ENCODE measurements at places on chromosomes 6 and 20. TPM values are rescaled to one million over a fixed set of nuclear protein-coding genes. Genes with fewer than 3 reads are reported as not detected.

Gene HLA-DOB
- total RNA-seq = 6.1 TPM

Gene HDGFL1
- total RNA-seq = not detected

Gene PERP
- total RNA-seq = 48.1 TPM

Gene RAET1L
- total RNA-seq = 3.3 TPM

Gene RAET1E
- total RNA-seq = 1.0 TPM

Gene CPXM1
- 5.2 TPM for total RNA-seq

Gene DST
- 259 TPM for total RNA-seq

Gene TMEM244
- not detected for total RNA-seq

Gene HSF2
- 9.5 TPM for total RNA-seq

Gene APOM
- 4.6 TPM for total RNA-seq

Gene MLN
- total RNA-seq = not detected

Gene TGM3
- 0.13 TPM for total RNA-seq

DNA sequence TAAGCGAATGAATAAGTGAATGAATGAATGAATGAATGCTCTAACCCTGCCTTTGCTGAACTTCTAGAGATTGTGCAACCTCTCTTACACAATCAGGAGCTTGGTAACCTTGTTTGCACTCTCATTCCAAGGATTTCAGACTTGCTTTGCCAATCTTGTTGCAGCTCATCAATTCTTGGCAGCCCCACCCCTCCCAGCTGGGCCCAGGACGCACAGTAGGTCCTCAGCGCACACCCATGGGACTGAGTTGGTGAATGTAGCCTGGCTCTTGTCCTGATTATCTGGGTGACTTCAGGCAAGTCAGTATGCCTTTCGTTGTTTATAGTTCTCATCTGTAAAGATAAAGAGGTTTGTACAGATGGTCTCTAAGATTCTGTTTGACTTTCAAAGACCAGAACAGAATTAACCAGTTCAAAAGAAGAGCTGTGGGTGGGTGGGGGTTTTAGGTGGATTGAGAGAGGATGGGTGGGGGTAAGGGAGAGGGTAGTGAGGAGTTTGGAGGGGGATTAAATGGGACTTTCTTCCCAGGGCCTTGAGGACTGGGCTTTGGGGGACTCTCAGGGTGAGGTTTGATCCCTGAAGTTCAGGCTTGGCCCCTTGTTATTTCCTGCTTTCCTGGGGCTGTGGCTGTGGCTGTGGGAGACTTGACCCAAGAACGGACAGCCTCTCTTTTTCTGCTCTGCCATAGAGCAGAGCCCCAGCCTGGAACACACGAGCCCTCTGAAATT is 33.2 kb downstream of the VEGFA start:
- peak overlapping the region; percentile 38 for H3K27ac ChIP-seq
- H3K4me3 ChIP-seq = no peak overlapping the region
- H3K36me3 ChIP-seq = no peaks in the 10 kb centered on the region
- H3K27me3 ChIP-seq = no peaks in the 10 kb centered on the region
- no peaks in the 10 kb centered on the region for H3K4me1 ChIP-seq

GRCh38 chr6:45854149-45854742 is 161.4 kb downstream of the CLIC5 start:
- no peak overlapping the region for H3K27ac ChIP-seq
- no peaks in the 10 kb centered on the region for H3K27me3 ChIP-seq
- H3K4me3 ChIP-seq = no peak overlapping the region
- H3K36me3 ChIP-seq = no peaks in the 10 kb centered on the region
- DNase-seq = no peak

GRCh38 chr20:46330072-46330763 is 21.9 kb upstream of the CDH22 start:
- H3K4me1 ChIP-seq = no peaks in the 10 kb centered on the region
- no peak for DNase-seq
- no peak overlapping the region for H3K27ac ChIP-seq
- H3K27me3 ChIP-seq = no peaks in the 10 kb centered on the region
- no peak overlapping the region for H3K4me3 ChIP-seq
- no peaks in the 10 kb centered on the region for H3K36me3 ChIP-seq

DNA sequence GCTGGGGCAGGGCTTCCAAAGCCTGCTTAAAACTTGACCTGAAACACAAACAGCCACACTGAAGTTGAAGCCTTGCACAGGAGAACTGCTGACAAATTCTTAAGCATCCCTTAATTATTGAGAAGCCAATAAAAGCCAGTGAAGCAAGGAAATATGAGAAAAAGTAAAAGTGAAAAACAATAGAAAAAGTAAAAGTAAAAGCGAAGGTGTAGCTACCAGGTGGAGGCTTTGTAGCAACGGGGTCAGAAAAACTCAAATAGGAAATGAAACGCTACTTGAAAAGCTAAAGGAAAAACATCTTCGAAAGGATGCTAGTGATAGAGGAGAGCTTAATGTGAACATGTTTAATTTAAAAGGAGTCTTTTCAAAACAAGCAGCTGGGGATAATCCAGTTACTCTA is 97.4 kb downstream of the IRF4 start:
- H3K4me1 ChIP-seq = no peaks in the 10 kb centered on the region
- H3K27me3 ChIP-seq = no peaks in the 10 kb centered on the region
- H3K36me3 ChIP-seq = peaks cover 5% of the 10 kb centered on the region
- no peak for DNase-seq
- no peak overlapping the region for H3K4me3 ChIP-seq

- H3K27me3 ChIP-seq = no peaks in the 10 kb centered on the region
- peak; percentile 53 for DNase-seq
- H3K36me3 ChIP-seq = no peaks in the 10 kb centered on the region
- H3K4me1 ChIP-seq = no peaks in the 10 kb centered on the region
- H3K27ac ChIP-seq = no peak overlapping the region
These were observed 79.5 kb upstream of the ISM1 start for GRCh38 chr20:13141546-13141945.

- no peak for DNase-seq
- H3K27me3 ChIP-seq = no peaks in the 10 kb centered on the region
- H3K27ac ChIP-seq = no peak overlapping the region
- no peaks in the 10 kb centered on the region for H3K36me3 ChIP-seq
- H3K4me1 ChIP-seq = peaks cover under 1% of the 10 kb centered on the region
- no peak overlapping the region for H3K4me3 ChIP-seq
These were observed 54.9 kb downstream of the TSHZ2 start for GRCh38 chr20:53027089-53027488.

DNA sequence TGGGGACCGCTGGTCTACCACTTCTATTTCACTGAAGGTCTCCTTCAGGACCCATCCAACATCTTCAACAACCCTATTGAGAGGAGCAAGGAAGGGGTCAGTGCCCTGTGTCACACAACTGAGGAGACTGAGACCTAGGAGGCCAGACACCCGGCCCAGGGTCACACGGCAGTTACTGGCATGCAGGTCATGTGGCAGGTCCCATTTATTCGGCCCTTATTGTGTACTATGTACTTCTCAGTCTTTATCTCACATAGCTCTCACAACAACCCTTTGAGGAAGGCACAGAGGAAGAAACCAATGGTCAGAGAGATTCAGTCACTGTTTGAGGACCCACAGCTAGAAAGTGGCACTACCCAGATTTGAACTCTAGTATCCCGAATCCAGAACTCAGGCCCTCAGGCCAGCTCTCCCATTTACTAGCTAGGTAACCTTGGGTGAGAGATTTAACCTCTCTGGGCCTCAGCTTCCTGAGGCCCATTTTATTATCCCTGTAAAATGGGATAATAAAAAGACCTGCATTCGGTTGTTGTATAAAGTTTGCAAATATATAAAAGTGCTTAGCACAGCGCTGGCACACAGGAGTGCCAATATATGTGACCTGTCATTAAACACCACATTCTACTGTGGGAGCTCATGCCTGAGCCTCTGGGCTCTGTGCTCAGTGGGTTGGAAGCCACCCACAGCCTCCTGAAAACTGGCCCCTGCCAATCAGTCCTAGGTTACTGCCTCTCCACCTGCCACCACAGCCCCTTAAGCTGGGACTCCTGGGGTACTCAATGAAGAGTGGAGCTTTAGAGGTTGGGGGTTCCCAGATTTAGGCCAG is 15.8 kb downstream of the TFEB start:
- H3K27me3 ChIP-seq = no peaks in the 10 kb centered on the region
- H3K27ac ChIP-seq = peak overlapping the region; percentile 23
- H3K4me1 ChIP-seq = peaks cover 49% of the 10 kb centered on the region
- no peaks in the 10 kb centered on the region for H3K36me3 ChIP-seq
- peak; percentile 17 for DNase-seq

DNA sequence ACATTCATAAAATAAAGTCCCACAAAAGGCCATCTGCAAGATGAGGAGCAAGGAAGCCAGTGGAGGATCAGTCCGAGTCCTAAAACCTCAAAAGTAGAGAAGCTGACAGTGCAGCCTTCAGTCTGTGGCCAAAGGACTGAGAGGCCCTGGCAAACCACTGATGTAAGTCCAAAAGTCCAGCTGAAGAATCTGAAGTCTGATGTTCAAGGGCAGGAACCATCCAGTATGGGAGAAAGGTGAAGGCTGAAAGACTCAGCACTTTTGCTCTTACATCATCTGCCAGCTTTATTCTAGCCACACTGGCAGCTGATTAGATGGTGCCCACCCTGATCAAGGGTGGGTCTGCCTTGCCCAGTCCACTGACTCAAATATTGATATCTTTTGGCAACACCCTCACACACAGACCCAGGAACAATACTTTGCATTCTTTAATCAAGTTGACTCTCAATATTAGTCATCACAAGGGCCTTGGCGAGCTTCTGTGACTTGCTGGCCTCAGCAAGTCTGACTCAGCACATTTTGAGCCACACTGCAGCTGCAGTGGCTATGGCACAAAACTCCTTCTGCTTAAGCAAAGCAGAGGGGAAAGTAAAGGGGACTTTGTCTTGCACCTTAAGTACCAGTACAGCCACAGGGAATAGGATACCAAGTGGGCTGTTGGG is 1370.3 kb upstream of the CITED2 start:
- no peaks in the 10 kb centered on the region for H3K27me3 ChIP-seq
- no peaks in the 10 kb centered on the region for H3K4me1 ChIP-seq
- H3K36me3 ChIP-seq = no peaks in the 10 kb centered on the region
- no peak overlapping the region for H3K4me3 ChIP-seq
- no peak overlapping the region for H3K27ac ChIP-seq

DNA sequence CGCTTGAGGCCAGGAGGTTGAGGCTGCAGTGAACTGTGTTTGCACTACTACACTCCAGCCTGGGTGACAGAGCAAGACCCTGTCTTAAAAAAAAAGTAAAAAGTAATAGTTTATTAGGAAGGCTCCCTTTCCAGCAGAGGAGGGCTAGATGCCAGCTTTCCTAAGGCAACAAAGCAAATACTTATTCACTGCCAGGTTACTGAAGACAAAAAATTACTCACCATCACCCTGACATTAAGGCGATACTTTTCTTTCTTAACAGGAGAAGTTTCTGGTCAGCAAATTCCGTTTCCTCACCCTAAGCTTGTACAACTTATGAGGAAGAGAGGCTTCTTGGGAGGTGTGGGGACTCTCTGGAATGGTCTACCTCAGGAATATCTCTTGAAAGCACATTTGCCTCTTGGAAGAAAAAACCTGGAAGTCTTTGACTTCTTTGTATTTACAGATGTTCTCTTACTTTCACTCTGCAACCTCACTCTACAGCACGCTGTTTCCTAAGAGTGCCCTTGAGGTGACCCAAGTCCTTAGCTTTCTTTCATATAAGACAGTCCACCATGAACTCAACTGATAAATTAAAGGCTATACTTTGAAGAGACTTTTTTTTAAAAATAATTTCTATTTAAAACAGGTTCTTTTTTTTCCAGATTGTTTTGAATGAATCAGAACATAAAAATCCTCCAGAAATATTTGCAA is 52.9 kb upstream of the TRAF3IP2 start:
- no peaks in the 10 kb centered on the region for H3K36me3 ChIP-seq
- DNase-seq = no peak
- peaks cover 7% of the 10 kb centered on the region for H3K4me1 ChIP-seq
- H3K4me3 ChIP-seq = no peak overlapping the region
- H3K27me3 ChIP-seq = no peaks in the 10 kb centered on the region

- peak; percentile 2 for DNase-seq
- H3K36me3 ChIP-seq = no peaks in the 10 kb centered on the region
- peak overlapping the region; percentile 66 for H3K4me3 ChIP-seq
- H3K27ac ChIP-seq = no peak overlapping the region
- H3K27me3 ChIP-seq = no peaks in the 10 kb centered on the region
These were observed 43.6 kb upstream of the DEFB112 start for GRCh38 chr6:50093116-50093937.

GRCh38 chr6:170193326-170193821 is 97.5 kb downstream of the DLL1 start:
- no peak overlapping the region for H3K4me3 ChIP-seq
- no peak overlapping the region for H3K27ac ChIP-seq
- no peaks in the 10 kb centered on the region for H3K36me3 ChIP-seq
- no peak for DNase-seq
- no peaks in the 10 kb centered on the region for H3K4me1 ChIP-seq

DNA sequence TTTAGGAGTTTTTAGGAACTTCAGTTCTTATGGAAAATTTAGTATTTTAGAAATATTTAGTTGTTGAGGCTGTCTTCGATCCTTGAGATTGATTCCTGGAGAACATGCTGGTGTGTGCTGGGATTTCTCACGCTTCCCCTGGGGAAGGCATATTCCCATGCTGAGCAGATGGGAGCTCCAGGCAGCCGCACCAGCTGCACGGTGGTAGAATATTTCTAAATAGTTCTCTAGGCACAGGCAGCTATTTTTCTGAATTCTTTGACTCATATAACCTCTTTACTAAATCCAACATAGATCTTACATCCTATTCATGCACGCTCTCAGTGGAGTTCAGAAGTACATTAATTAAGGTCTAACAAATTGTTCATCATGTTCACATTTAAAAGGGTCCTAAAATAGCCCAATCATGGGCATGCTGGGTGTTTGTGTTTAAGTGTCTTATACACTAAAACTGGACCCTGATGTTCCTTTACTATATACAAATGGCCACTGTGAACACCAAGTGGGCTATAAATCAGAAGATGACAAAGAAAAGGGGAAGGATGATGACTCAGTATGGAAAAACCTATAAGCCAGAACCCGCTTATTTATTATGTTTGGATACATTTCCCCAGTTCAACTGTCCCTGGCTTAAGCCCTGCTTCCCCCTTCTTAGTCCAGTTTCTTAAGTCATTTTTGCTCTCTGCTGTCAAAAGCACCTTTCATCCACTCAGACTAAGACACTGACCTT is 138.5 kb downstream of the UST start:
- no peaks in the 10 kb centered on the region for H3K4me1 ChIP-seq
- DNase-seq = no peak

- no peaks in the 10 kb centered on the region for H3K36me3 ChIP-seq
- no peak for DNase-seq
- no peaks in the 10 kb centered on the region for H3K27me3 ChIP-seq
- no peak overlapping the region for H3K4me3 ChIP-seq
- H3K4me1 ChIP-seq = peaks cover 11% of the 10 kb centered on the region
These were observed 23.0 kb upstream of the MYLIP start for GRCh38 chr6:16105854-16106253.

- peaks cover 45% of the 10 kb centered on the region for H3K36me3 ChIP-seq
- H3K4me1 ChIP-seq = peaks cover 5% of the 10 kb centered on the region
- no peaks in the 10 kb centered on the region for H3K27me3 ChIP-seq
- no peak for DNase-seq
- H3K4me3 ChIP-seq = no peak overlapping the region
These were observed 69.7 kb upstream of the HINT3 start for GRCh38 chr6:125886914-125887313.

DNA sequence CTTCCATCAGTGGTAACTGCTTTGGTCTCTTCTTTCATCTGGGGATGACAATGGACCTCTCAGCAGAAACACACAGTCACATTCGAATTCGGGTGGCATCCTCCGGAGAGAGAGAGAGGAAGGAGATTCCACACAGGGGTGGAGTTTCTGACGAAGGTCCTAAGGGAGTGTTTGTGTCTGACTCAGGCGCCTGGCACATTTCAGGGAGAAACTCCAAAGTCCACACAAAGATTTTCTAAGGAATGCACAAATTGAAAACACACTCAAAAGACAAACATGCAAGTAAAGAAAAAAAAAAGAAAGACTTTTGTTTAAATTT is 6.1 kb downstream of the EDN1 start:
- H3K4me3 ChIP-seq = no peak overlapping the region
- H3K27ac ChIP-seq = peak overlapping the region; percentile 51
- peaks cover 19% of the 10 kb centered on the region for H3K4me1 ChIP-seq
- DNase-seq = no peak
- H3K36me3 ChIP-seq = no peaks in the 10 kb centered on the region
